ENCODE measurements at places on chromosomes 3 and 15.

GRCh38 chr3:188303286-188303799 lies 149.4 kb downstream of the LPP start:
- DNase-seq = no peak

- DNase-seq = no peak
Measured at GRCh38 chr3:59381282-59381681, 331.5 kb upstream of the CFAP20DC start.

DNA sequence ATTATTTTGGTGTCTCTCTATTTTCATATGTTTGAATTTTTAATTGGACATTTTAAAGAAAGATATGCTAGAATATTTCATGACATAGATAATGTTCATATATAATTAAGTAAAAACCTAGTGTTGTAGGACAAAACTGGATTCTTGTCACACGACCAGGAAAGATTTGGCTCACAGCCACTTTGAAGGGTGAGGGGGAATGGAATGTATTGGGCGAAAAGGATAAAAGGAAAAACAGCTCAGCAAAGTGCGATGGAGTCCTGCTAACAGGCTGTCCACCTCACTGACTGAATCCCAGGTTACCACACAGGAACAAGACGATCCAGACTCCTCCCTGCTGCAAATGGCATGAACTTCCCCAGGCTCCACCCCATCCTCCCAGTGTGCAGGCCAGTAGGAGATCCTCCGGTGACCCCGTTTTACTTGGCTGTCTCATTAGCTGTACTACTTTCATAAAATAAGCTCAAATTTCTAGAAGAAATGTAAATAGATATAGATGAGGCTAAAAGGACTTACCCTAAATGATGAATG lies 186.2 kb downstream of the CD47 start:
- no peak for DNase-seq

- peak; percentile 29 for DNase-seq
Measured at GRCh38 chr15:72227192-72227586, 3.8 kb downstream of the PKM start.

- no peak for DNase-seq
Measured at GRCh38 chr15:43317566-43318184, 12.7 kb downstream of the LCMT2 start.

GRCh38 chr3:148604270-148605085 lies 93.2 kb upstream of the AGTR1 start:
- DNase-seq = no peak

- DNase-seq = no peak
Measured at GRCh38 chr3:49900491-49901153, 3.1 kb downstream of the MST1R start.

GRCh38 chr3:25957026-25957425 lies 167.1 kb downstream of the OXSM start:
- DNase-seq = no peak

DNA sequence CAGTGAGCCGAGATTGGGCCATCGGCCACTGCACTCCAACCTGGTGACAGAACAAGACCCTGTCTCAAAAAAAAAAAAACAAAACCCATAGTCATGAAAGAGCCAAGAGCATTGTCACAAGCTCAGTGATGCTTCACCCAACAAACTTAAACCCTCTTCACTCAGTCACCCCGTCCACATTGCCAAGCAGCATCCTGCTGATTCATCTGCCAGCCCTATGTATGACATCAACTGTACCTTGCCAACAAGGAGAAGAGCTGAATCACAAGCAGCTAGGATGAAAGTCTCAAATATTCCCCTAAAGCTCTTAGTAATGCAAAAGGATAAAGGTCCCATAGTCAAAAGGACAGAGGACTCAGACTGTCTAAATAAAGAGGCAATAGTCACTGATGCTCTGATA lies 90.0 kb downstream of the ANO10 start:
- no peak for DNase-seq

DNA sequence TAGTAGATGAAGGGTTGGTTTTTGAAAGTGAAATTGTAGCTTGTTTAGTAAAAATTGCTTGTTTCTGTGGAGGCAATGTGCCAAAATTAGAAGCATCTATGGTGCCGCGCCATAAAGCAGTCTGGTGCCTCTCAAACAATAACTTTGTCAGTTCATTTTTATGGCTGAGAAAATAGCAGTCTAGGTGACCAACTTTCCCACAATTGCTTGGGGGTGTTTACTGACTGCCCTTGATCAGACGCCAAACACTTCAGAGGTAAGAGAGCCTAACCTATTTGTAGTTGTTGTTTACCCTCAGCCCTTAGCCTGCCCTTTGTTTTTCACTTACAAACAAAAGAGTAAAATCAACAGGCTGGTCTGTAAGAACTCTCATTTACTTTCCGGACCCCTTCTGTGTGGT lies 174.5 kb downstream of the FNDC3B start:
- DNase-seq = no peak

DNA sequence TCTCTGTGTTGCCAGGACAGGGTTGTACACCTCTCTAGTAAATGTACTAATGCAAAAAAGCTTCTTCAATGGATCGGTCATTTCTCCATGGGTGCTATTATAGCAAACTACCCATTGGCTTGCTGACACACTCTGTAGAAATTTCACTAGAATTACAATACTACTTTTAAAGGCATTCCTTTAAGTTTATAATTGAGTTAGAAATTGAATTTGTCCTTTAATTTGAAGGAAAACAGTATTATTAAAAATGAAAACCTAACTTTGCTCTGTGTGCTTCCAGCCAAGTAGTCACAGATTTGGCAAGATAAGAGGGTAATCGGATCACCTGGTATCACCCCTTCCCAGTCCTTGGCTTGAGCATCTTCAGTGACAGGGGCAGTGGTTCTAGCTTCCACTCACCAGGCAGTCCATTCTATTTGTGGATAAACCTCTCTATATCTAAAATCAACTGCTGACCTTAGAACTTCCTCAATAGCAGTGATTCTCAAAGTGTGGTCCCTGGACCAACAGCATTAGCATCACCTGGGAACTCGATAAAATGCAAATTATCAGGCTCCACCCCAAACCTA lies 93.2 kb downstream of the GHSR start:
- no peak for DNase-seq

DNA sequence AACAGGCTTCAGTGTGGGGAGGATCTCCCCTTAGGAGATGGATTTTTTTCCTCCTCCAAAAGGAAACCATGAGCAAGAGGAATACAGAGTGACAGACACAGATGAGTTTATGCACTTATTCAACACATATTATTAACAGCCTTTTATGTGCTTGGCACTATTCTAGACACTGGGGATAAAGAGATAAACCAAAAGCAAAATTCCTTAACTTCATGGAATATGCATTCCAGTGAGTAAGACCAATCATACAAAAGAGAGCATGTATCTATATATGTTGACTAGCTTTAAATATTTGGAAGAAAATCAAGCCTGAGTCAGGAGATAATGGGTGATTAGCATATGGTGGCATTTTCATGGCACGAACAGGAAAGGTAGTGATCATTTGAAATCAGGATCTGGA lies 284.4 kb upstream of the RASGRP1 start:
- no peak for DNase-seq

DNA sequence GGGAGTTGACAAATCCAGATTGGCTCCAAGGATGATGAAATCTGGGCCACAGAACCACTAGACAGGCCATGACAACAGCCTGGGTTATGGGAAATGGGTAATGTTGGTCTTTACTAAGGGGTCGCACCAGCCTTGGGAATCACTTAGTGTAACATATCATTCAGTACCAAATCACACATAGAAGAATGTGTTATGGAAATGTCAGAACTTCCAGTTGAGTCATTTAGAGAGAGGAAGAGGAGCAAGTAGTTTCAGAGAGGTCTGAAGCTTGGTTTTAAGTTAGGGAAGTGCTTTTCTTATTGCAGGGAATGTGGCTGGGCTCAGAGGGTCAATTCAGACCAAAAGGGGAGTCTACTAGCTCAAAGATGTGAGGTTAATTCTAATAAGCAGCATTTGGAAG lies 241.6 kb upstream of the ZPLD1 start:
- DNase-seq = no peak

GRCh38 chr3:133479401-133479800 lies 79.5 kb downstream of the BFSP2 start:
- DNase-seq = no peak

- DNase-seq = no peak
Measured at GRCh38 chr3:172973799-172974198, 167.2 kb downstream of the SPATA16 start.

DNA sequence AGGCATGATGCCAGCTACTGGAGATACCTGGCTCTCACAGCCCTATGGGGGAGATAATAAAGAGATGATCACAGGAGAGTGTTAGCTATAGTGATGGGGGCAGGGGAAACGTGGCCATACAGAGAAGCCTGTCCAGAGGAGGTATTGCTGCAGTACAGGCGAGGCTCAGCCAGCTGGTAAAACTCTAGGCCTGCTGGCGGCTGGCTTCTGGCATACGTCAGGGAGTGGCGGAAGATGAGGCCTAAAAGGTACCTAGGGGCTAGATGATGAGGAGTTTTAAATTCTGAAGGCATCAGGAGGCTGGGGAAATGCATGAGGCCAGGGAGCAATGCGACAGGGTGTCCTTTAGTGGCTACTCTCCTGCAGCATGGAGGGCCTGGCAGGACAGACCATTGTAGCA lies 110.7 kb downstream of the EEFSEC start:
- no peak for DNase-seq

GRCh38 chr3:50359760-50360110 lies 414 bp upstream of the TMEM115 start:
- no peak for DNase-seq

DNA sequence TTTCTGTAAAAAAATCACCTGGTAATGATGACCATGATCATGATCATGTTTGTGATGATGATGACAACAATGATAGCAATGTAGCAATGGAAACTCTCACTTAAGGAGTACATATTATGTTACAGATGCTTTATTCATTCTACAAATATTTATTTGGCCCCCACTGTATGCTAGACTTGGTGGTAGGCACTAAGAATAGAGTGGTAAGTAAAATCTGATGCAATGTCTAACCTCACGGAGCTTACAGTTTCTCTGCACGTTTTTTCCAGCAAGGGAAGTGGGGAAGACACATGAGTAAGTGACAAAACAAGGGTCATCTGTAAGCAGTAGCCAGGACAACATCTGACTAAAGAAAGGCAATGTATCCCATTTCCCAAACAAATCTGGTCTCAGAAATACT lies 199.4 kb upstream of the MRPL3 start:
- no peak for DNase-seq

DNA sequence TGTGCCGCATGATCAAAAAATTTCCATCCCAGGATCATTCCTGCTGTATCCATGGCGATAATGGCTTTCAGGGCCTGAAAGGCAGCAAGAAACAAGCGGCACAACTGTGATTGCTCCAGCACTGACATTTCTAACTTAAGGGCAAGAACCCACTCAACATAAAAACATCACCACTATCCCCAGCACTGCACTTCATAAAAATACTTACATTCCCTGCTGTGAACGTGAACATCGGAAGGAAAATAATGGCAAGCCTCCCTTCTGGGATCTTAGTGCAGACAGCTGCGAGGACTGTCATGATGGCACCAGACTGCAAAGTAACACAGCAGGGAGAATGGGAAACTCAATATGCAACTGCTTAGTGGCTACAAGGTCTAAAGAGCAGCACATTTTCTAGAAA lies 8.1 kb upstream of the MAP6D1 start:
- DNase-seq = no peak

DNA sequence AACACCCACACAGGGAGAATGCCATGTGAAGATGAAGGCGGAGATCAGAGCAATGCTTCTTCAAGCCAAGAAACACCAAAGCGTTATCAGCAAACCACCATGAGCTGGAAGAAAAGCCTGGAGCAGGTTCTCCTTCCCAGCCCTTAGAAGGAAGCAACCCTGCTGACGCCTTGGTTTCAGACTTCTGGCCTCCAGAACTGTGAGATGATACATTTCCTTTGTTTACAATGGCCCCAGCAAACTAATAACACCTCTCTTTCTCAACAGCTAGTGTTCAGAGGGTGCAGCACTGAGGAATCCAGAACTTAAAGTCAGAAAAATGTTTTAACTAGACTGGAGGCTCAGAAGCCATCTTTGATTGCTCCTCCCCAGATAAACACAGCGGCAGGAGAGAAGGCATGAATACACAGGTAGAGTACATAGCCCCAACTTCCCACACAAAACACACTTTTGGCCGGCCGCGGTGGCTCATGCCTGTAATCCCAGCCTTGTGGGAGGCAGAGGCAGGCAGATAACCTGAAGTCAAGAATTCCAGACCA lies 132.4 kb upstream of the LPP start:
- peak; percentile 51 for DNase-seq

DNA sequence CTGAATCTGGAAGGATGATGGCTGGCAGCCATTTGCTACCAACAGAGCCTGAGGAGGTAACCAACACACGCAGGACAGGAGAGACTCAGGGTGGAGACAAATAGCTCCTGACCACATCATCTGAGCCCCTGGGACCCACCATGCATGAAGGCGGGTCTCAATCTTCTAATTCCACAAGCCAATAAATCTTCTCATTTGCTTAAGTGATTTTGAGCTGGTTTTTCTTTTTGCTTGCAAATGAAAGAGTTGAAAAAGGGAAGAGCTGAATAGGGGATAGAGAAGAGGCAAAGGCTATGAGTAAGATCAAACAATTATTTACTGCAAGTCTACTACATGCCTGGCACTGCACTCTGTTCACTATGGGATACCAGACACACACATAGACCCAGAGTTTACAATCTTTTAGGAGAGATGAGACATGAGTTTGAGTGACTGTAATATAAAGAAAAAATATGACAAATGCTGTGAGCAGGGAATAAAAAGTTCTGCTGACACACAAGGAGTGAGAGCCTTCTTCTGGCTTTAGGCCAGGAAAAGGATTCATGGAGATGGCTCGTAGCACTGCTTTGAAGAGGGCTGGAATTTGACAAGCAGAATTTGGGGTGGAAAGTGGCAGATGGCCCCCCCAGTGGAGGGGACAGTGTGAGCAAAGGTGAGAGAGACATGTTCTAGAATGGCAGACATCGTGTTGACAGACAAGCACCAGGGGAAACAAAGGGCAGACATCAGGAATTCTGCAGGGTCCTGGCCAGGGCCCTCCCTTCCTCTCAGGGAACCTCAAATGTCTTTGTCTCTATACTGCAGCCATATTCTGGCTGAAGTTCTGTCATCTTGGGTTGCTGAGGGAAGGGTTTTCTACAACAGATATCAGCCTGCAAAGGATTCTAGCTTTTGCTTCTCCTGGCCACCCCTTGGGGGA lies 69.8 kb upstream of the WNT5A start:
- DNase-seq = no peak

- peak; percentile 14 for DNase-seq
Measured at GRCh38 chr3:6779140-6779539, 81.8 kb upstream of the GRM7 start.

GRCh38 chr15:72099155-72099554 lies 18.8 kb downstream of the MYO9A start:
- no peak for DNase-seq

DNA sequence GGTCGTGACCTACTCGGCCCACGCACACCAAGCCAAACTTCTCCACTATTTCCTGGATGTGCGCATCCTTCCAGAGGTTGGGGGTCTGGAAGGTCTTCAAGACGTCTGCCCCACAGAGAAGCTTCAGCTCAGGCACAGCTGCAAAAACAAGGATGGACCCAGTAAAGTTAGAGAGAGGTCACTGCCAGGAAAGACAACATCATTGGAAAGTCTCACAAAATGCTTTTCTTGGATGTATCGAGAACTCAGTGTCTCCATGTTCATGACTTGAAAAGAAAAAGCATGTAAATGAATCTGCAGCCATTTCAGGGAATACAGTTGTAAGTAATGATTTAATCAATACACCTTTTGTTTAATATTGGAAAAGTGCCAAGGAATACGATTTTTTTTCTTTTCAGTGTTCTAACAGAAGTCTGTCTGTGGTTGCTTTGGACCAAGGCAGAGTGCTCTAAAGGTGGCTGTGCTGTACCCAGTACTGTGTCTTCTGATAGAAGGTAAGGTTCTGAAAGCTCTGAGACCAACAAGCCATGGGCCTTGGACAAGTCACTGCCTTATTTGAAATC lies 21.8 kb upstream of the RBP1 start:
- no peak for DNase-seq
